ENCODE measurements at places on chromosomes 5 and 9.

DNA sequence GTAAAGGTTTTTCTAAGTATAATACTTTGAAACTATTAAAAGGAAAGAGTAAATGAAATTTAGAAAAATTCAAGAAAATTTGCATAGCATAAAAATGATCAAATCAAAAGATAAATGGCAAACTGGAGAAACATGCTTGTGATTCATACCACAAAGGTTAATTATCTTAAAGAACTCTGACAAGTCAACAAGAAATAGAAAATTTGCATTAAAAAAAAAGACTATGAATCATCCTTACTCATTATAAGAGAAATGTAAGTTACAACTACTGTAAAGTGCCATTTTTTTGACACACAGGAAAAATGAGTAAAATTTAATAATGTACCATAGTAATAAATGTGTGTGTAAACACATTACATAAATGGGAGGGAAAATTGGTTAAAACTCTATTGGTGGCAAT lies 624.4 kb upstream of the C9orf72 start:
- DNase-seq, result no peak

GRCh38 chr9:111316796-111317195 lies 13.2 kb downstream of the OR2K2 start:
- no peak for DNase-seq

- no peak for DNase-seq
These were observed 21.2 kb upstream of the LOX start for GRCh38 chr5:122099060-122099790.

- DNase-seq, result no peak
These were observed at the start of gene GGTA1 for GRCh38 chr9:121499427-121500164. TSS of gene GGTA1 (minus strand) at chr9:121499844. CDS start at chr9:121467922, 31,922 bp downstream.

- DNase-seq, result no peak
These were observed 143.8 kb downstream of the ADAMTSL1 start for GRCh38 chr9:18617759-18618158.

- no peak for DNase-seq
These were observed 44.9 kb downstream of the PLEKHG4B start for GRCh38 chr5:136901-137300.

GRCh38 chr9:76082057-76082456 lies 191.6 kb downstream of the PCSK5 start:
- no peak for DNase-seq

GRCh38 chr5:179802950-179803562 lies 3.6 kb downstream of the MGAT4B start:
- no peak for DNase-seq

- DNase-seq, result no peak
These were observed 2.0 kb upstream of the PTGR1 start for GRCh38 chr9:111601237-111602018.

DNA sequence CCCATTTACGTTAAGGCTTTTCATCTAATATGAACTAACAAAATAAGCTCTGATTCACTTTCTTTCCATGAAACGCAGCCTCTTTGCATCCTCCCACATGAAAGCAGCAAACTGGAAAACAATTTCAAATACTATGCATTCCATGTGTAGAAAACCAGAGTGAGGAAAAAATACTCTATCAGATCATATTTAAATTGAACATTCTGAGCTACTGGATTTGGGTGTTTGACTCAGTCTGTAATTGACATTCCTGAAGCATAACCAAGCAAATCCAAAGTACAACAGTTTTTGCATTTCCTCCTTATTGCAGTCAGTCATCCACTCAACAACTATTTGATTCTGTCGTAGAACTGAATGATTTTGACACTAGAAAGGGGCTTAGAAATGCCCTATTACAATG lies 399.1 kb upstream of the NMUR2 start:
- no peak for DNase-seq

DNA sequence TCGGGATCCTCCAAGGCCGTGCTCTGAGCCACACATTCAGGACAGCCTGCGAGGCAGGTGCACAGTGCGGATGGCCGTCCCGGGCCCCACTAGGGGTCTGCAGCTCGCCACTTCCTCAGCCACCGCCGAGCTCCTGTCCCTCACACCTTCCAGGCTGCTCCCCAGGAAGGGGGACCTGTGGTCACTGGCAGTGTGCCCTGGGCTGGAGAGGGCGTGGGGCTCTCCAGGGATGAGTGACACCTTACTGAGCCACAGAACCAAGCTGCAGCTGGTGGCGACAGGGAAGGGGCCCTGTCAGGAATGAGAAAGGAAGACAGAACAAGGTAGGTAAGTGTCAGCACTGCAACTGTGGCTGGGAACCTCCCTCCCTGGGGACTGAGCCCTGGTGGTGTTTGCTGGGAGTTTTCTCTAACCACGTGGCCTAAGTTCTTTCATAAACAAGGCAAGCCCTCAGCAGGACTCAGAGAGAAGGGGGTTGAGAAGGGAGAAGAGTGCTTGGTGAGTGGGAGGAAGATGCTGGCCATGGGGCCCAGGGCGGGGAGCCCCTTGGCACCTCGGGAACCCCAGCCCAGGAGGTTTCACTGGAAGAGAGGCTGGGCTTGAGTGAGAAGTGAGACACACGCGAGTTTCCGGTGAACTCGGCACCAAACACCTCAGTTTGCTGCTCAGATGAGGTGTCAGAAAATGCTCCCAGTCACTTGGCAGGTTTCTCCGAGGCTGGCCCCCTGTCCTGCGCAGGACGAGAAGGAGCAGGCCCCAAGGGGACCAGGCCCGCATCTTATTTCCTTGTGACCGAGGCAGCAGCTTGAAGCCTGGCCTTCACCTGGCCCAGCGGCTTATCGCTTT lies 5.2 kb downstream of the IL13 start:
- no peak for DNase-seq

DNA sequence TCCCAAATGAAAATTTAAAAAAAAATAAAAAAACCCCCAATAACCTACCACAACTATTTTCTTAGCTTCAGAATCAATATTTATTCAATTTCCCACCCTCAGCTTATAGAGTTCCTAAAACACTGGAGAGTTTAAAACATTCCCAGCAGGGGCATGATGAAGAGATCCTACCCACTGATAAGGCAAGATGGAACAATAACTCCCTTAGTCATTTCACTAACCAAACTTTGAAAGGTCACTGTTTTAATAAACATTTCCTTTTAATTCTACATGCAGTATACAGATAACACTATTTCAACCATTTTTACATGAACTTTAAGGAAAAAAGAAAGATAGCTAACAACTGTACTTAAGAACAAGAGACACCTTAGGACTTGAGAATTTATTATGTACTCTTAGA lies 34.9 kb upstream of the ACOT12 start:
- no peak for DNase-seq

DNA sequence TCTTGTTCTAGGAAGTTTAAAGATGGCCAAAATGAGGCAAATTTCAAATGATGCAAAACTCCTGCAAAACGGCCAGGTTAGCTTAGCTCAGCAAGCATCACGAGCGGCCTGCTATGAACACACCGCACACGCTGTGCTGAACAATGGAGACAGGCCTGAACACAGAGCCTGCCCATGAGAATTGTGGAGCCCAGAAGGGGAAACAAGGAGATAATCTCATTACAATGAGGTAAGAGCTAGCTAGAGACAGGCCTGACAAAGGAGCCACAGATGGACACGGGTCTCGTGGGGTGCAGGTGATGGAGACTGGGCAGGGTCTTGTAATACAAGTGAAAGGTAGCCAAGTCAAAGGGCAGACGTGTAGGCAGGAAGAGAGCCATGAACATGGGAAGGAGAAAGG lies 50.2 kb downstream of the PSMB7 start:
- no peak for DNase-seq

DNA sequence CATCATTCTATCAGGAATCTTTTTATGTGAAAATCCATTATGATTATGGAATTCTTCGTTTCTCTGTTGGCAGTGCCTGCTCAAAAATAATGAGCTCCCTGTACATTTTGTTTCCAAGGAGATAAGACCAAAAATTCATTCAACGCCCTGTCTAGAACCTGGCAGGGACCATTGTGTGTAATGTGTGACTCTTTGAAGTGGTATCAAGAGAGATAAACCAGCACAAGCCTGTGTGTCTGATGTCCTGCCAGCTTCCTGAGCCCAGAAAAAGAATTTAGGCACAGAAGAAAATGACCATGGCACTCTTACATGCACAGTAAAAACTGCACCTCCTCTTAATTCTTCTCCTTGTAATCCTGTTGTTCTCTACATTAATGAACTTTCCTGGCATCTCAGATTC lies 177.4 kb downstream of the SAXO1 start:
- DNase-seq, result no peak

DNA sequence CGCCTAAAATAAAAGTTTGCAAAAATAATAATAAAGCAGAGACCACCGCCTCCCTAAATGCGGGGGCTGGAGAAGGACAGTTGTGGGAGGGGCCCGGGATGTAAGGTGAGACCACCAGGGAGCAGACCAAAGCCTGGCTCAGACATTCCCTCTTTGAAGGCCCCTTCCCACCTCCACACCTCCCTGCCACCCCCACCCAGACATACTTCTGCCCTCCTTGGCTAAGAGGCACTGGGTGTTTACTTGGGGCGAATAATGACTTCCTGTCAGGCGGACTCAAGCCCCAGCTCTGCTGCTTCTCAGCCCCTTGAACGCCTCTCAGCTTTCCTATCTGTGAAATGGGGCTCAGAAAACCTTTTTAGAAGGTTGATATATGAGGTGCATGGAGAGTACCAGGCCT lies 58.8 kb upstream of the GGTA1 start:
- DNase-seq, result no peak

DNA sequence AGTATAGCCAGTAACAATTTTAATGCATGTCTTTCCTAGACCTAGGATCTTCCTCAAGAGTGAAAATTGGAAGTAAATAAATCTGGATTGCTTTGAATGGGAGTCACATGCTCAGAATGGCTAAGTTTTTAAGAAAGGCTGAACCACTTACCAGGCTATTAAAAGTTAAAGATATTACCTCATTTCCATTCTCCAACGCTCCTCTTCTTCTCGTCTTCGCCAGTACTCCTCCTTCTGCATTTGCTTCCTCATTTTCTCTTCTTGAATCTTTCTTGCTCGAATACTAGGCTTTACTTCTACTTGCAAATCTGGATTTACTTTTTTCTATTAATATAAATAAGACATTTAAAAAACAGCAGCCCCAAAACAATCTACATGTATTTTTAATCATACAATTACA lies 49.6 kb downstream of the ZFR start:
- DNase-seq, result no peak

GRCh38 chr5:80031109-80031508 lies 4.0 kb upstream of the THBS4 start:
- no peak for DNase-seq

GRCh38 chr9:68603371-68603770 lies 62.7 kb upstream of the TMEM252 start:
- DNase-seq, result no peak

GRCh38 chr5:34475249-34475966 lies 180.7 kb upstream of the RAI14 start:
- DNase-seq, result no peak
